Activated CD8-positive, alpha-beta memory T cell treated with anti-CD3 and anti-CD28 coated beads for 36 hours (primary cell): ENCODE measurements at places on chromosomes 7 and 10. TPM values are rescaled to one million over a fixed set of nuclear protein-coding genes. Genes with fewer than 3 reads are reported as not detected.

Gene ANKRD22
- 0.17 TPM for total RNA-seq

Gene LIPM
- not detected for total RNA-seq

Gene SAP25
- total RNA-seq = 7.5 TPM

Gene SPDYE1
- not detected for total RNA-seq
